Left lobe of liver (tissue), 2 donors: ENCODE measurements at places on chromosomes 13 and 19. TPM values are rescaled to one million over a fixed set of nuclear protein-coding genes. Genes with fewer than 3 reads are reported as not detected.
A peak's percentile ranks its signal among the peaks of the same experiment; 100 is the strongest.

The CEACAM1 gene
- 27.0 TPM for total RNA-seq

The HCST gene
- 1.8 TPM for total RNA-seq

The CA11 gene
- 1.7 TPM for total RNA-seq

The LILRB4 gene
- 1.9 TPM for total RNA-seq

GRCh38 chr13:69180034-69180433 lies 927.6 kb upstream of the ATXN8OS start:
- DNase-seq: no peak

DNA sequence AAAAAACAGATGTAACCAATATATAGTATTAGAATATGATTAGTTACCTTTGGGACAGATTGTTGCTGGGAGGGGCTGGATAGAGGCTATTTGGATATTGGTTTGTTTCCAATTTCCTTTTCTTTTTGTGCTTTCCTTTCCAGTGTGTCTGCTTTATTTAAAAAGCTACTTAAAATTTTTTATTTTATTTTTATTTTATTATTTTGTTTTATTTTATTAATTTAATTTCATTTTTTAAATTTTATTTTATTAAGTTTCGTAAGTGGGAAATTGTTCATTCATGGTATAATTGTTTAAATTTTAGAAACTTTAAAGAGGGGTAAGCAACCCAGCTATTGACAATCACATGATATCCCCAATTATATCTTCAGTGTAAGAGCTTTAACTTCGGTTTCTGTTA lies 2077.0 kb upstream of the PCDH20 start:
- DNase-seq: no peak

DNA sequence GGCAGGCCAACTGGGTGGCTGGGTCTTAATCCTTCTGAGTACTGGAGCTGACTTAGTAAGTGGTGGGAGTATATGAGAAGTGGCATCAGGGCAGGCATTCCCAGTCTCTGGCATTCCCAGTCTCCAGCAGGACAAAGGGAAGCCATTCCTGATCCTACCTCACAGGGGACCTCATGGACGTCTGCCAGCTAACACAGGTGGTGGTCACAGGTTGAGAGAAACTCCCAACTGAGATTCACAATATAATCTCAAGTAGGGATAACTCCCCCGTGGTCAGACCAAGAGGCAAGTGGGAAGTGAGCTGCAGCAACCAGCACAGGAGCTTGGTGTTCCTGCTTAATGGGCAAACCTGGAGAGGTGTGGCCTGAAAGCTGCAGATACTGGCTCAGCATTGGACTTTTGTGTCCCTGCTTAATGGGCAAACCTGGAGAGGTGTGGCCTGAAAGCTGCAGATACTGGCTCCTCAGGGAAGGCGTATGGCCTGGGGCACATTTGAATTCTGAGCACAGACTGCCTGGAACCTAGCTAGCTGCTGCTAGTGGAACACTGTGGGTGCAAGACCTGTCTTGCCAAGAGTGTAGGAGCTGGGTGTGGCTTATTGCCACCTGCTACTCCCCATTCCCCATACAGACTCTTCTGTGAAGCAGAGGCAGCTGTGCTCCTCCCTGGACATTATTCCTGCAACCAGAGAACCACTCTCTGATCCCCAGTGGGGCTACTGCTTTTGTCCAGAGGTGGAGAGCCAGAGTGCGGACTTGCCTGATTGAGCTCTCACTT lies 25.9 kb upstream of the OR10H2 start:
- no peak for DNase-seq

DNA sequence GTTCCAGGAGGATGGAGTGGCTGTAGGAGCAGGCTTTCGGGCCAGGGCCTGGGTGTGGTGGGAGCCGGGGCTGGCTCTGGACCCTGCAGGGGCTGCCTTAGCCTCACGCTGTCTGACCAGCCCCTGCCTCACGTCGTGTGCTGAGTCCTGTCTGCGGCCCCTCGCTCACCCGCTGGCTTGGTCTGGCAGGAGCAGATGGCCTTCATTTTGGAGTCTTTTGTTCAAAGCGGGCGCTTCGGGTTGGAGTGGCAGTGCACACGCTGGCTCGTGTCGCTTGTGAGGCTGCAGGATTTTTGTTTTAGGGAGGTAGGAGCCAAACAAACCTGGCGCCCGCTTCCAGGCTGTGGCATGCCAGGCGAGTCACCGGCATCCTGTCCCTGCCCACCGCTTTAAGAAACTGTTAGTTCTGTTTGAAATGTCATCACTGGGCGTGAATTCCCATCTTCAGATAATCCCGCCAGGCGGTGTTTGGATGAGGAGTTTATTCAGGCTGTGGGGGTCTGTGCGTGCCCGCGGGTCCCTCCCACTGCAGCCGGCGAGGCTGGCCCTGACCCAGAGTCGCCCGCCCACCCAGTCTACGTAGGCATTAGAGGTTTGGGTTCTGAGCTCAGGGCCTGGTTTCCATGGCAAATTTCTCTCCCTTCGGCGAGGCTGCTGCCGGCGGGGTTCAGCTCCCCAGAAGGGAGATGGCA lies 89.8 kb downstream of the KDM4B start:
- DNase-seq: no peak

DNA sequence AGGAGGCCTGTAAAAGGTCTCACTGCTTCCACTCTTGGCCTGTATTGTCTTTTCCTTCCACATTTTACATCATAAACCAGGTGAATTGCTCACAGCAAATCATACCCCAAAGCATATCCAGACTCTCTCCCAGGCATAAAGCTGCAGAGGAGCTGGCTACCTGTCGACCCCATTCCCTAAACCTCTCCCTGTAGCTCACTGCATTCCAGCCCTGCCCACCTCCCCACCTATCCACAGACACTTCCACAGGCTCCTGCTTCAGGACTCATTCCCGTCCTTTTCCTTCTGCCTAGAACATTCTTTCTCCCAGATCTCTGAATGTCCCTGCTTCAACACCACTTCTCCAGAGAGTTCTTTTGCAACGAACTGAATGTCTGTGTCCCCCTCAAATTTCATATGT lies 46.4 kb upstream of the STARD13 start:
- DNase-seq: no peak

DNA sequence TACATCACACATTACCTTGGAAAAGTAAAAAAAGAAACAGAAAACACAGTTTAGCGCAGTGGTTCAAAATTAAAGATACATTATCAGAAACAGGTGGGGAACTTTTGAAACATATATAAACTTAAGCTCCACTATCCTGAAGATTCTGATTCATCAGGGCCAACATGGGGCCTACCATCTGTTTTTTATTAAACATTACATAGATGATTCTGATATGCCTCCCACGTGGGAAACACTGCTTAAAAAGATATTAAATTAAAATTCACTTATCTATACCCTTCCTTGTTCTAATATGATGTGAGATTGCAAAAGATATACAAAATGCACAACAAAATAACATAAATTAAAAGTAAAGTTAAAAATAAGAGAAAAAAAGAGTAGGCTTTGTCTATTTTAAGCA lies 125.0 kb downstream of the VWA8 start:
- no peak for DNase-seq

- DNase-seq: no peak
Measured at GRCh38 chr19:54692298-54692615, 29.5 kb downstream of the LILRB4 start.

DNA sequence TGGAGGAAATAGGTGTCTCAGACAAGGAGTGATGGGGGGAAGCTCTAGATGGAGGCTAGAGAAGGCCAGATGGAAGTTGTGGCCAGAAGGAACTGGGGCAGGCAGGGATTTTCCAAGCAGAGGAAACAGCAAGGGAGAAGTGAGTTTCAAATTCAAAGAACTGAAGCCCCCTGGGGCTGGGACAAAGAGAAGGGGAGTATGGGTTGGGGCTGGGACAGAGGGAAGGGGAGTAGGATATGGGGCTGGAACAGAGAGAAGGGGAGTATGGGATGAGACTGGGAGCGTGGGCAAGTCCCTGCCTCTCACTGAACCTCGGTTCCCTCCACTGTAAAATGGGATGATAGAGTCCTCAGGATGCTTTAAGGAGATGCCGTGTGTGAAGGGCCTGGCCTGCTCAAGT lies 1.9 kb upstream of the GTF2F1 start:
- no peak for DNase-seq

GRCh38 chr19:32566246-32566830 lies 14.7 kb upstream of the PDCD5 start:
- peak; percentile 16 for DNase-seq

GRCh38 chr13:109241160-109241559 lies 545.2 kb downstream of the IRS2 start:
- no peak for DNase-seq

DNA sequence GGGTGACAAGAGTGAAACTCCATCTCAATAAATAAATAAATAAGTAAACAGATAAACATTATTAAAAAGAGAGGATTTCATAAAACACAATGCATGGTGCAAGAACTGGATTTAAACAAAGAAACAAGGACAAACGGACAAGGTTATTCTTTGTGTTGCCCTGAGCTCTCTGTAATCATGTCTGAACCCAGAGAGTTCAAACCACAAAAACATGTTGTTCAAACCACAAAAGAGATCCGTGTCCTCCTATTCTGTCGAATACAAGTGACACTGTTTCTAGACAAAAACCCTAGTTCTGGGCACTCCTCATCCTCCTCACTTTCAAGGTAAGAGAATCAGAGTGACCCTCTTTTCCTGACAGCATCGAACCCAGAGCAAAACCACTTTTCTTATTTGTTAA lies 4.6 kb upstream of the TPRX2 start:
- DNase-seq: no peak

DNA sequence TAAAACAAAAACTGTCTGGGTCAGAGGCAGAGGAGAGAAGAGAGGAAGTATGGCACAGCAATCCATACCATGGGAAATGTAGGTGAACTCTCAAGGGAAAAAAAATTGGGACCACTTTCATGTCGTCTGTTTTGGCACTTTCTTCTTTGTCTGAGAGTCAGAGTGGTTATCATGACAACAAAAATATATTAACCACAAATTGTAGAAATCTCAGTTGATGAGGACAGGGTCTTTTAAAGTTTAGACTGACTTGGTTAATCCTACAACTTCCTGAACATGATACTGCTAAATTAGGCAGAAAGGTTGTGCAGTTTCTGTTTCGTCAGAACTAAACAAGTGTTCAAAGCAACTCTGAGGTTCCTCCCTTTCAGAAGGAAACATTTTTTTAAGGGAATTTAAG lies 15.2 kb downstream of the KLF5 start:
- DNase-seq: no peak
